Chondrocyte (in vitro differentiated cells): ENCODE measurements at places on chromosomes 5 and 9. TPM values are rescaled to one million over a fixed set of nuclear protein-coding genes. Genes with fewer than 3 reads are reported as not detected.

DCAF10 gene
- 29.5 to 32.2 TPM (median 31.4 TPM) in 3 replicates for total RNA-seq

OLFM1 gene
- total RNA-seq: 1.2 to 4.2 TPM (median 2.8 TPM) in 3 replicates

PRUNE2 gene
- total RNA-seq: 5.5 to 11.4 TPM (median 10.5 TPM) in 3 replicates

NLN gene
- 36.4 to 44.0 TPM (median 38.6 TPM) in 3 replicates for total RNA-seq

HAVCR2 gene
- 0.28 to 0.35 TPM in 2 of 3 replicates, not detected in the other for total RNA-seq

TAF1L gene
- 0.02 TPM in 1 of 3 replicates, not detected in the others for total RNA-seq

SLC22A5 gene
- 6.1 to 7.1 TPM (median 6.6 TPM) in 3 replicates for total RNA-seq

KCNMB1 gene
- total RNA-seq: 4.3 to 23.2 TPM (median 23.2 TPM) in 3 replicates

IFNB1 gene
- total RNA-seq: not detected in 3 replicates

LVRN gene
- total RNA-seq: 0.19 to 0.62 TPM (median 0.46 TPM) in 3 replicates

NTRK2 gene
- 37.6 to 77.6 TPM (median 40.0 TPM) in 3 replicates for total RNA-seq

GDA gene
- total RNA-seq: 0.22 to 0.48 TPM (median 0.33 TPM) in 3 replicates

ADAMTS13 gene
- total RNA-seq: 5.5 to 9.5 TPM (median 5.7 TPM) in 3 replicates

MSX2 gene
- total RNA-seq: 2.2 to 25.5 TPM (median 2.3 TPM) in 3 replicates

FCHSD1 gene
- total RNA-seq: 16.4 to 29.8 TPM (median 24.7 TPM) in 3 replicates

PITX1 gene
- 0.18 TPM in 1 of 3 replicates, not detected in the others for total RNA-seq

SYK gene
- total RNA-seq: 0.22 to 0.55 TPM in 2 of 3 replicates, not detected in the other
